NCI-H1694 (cell line): ENCODE measurements at places on chromosomes 6 and 20.

- DNase-seq: no peak
Observed at GRCh38 chr6:145745861-145746260, 10.5 kb upstream of the EPM2A start.

DNA sequence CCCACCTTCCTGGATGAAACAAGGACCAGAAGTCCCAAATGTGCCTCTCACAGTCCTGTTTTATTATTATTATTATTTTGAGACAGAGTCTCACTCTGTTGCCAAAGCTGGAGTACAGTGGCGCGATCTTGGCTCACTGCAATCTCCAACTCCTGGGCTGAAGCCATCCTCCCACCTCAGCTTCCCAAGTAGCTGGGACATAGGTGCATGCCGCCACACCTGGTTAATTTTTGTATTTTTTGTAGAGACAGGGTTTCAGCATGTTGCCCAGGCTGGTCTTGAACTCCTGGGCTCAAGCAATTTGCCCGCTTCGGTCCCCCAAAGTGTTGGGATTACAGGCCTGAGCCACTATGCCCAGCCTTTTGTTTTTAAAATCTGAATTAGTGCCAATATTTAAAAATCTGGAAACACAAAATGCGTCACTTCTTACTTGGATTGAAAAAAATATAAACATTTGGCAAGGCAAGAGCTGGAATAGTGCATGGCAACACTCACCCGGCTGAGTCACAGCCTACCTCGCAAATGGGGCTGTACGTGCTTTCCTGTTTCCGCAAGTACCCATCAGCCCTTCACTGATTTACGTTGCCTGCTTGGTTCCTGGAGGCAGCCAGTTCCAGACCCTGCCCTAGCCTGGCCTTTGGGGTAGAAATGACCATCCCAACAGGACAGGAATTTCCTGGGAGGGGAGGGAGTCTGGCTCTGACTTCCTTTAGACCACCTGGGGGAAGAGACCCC, 6.3 kb downstream of the SDCBP2 start:
- no peak for DNase-seq

DNA sequence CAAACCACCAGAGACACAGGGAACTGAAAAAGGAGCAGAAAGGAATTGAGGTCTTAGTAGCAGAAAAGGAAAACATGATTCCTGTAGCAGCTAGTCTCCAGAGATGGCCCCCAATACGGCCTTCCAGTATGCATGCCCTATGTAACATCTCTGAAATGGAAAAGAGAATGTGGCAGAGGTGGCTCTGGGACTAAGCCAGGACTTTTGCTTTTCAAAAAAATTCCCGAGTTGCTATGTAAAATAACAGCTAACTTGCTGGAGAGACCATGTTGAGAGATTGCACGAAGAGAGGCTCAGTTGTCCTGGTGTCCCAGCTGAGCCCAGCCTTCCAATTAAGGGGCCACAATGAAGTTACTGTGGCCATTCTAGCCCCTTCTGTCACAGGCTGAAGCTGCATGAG, 27.7 kb downstream of the IL20RA start:
- DNase-seq: no peak

- DNase-seq: no peak
Observed at GRCh38 chr6:47307362-47308197, 2.1 kb downstream of the TNFRSF21 start.

DNA sequence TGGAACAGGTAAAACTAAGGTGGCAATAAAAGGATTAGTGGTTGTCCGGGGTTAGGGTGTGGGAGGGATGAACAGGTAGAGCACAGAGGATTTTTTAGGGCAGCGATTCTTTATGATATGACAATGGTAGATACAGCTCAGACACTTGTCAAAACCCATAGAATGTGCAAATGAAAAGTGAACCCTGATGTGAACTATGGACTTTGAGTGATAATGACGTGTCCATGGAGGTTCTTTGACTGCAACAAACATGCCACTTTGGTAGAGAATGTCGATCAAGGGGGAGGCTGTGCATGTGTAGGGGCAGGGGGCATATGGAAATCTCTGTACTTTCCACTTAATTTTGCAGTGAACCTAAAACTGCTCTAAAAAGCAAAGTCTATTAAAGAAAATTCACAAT, 100.7 kb downstream of the LAMP5 start:
- DNase-seq: no peak

DNA sequence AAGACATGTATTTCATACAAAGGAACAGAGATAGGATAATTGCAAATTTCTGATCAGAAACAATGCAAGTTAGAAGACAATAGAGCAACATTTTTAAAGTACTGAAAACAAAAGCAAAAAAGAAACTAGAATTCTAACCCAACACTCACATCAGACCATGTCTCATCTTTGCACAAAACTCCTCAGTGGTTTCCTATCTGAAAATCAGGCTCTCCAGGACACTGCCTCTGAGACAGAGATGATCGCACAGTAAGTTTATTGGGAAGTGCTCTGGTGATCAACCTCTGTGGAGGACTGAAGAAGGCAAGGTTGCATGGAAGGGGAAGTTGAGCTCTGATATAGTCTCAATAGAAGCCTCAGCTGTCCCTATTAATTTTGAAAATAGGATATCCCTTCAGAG, 2.3 kb upstream of the TTBK1 start:
- no peak for DNase-seq

DNA sequence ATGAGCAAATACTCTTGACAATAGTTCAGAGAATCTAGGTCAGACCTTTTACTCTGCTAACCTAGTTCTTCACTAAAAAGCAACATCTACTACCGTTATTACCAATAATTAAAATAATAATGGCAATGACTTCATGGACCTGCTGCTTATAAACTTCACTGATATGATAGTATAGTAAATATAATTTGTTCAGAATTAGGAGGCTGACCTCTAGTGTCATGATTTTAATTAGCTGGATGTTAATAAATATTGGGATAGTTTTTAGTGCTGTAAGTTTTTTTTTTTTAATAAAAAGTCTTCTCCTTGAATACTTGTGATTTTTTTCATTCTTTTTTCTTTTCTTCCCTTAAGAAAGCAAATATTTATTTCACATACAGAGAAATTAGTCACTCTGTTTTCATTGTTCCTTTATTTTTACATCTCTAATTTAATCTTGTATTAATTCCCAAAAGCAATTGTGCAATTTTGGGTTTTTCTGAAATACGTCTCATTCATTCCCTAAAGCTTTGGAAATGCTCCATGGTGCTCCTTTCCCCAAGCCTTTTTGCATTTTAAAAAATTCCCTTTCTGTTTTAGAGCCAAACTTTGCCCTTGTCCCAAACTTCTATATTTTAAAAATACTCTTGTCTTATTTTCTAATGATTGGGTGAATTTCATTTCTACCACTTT, 46.6 kb upstream of the UST start:
- DNase-seq: no peak

GRCh38 chr6:137045222-137045789, 541 bp upstream of the IL20RA start:
- DNase-seq: no peak

GRCh38 chr6:115468272-115469005, 592.3 kb downstream of the FRK start:
- no peak for DNase-seq

- DNase-seq: no peak
Observed at GRCh38 chr20:47609001-47609400, 107.3 kb downstream of the NCOA3 start.

DNA sequence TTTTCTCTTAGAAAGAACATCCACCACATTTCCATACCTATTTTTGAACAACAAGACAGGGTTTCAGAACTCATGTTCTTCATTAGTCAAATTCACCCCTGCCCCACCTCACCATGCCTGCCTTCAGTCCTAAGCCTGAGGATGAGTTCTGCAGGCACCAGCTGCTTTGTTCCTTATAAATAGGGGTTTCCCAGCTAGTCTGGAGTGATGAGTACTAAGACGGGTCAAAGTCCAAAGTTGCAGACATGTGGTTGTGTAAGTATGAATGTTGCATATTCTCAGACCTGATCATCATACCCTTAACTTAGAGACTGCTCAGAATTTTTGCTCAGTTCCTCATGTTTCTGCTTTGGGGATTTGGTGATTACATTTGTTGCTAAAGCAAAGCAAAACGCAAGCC, 257.7 kb upstream of the CDYL start:
- DNase-seq: no peak

GRCh38 chr20:63267691-63268090, 4.9 kb upstream of the ARFGAP1 start:
- no peak for DNase-seq

DNA sequence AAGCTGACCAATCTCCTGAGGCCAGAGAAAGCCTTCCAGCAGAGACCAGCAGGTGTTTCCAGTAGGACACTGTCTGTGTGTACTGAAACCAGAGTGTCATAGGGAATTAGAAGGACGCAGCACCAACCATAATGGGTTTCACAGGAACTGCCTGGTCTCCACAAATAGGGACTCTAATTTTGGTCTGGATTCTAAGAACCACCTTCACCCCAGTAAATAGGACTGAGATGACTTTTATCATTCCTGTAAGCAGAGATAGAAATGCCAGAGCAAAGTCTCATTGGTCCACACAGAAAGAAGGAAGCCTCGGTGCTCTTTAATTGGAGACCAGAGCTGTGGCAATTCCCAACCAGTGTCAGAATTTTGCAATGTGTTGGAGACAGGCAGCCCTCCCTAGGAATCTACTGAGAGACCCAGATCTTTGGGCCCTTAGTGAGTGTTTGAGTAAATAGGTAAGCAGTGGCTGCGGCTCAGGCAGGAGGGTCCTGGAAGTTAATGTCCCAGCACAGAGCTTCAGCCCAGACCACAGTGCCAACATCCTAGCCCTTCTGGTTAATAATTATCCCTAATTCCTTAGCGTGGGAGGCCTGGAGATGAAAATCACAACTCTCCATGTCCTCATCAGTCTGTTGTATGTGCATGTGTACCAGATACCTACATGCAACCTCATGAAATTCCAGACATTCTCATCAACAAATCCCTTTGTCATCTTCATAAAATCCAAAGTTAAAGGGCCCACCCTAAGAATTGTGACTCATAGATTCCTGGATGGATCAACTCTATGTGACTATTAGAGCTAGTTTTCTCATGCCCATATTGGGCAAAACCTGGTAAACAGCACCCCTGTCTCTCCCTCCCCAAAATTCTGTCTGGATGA, 81.2 kb downstream of the UNC5CL start:
- no peak for DNase-seq

GRCh38 chr6:84508981-84509380, 255.4 kb downstream of the TBX18 start:
- DNase-seq: no peak

DNA sequence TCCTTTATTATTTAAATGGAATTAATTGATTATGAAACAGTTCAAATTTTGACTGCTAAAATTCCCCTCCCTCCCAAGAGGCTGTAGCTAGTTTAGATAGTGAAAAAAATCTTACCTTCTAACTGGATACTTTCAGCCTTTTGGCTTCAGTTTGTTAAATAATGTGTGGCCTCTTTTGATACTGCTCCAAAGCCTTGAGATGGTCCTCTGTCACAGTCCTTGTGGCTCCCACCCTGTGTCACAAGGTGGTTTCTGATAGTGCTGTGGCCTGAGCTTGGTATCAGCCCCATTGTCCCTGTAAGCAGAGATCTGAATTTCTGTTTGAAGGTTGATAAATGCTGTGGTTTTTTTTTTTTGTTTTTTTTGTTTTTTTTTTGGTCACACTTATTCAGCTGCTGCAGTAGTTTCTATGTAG, 20.8 kb downstream of the PANK2 start:
- DNase-seq: no peak

GRCh38 chr6:27139756-27140579, 107.5 kb upstream of the PRSS16 start:
- DNase-seq: no peak

- no peak for DNase-seq
Observed at GRCh38 chr6:162560891-162561290, 166.7 kb downstream of the PRKN start.

GRCh38 chr20:35575958-35576357, 34.1 kb downstream of the ERGIC3 start:
- no peak for DNase-seq

GRCh38 chr20:54305421-54305820, 97.5 kb downstream of the PFDN4 start:
- no peak for DNase-seq
